Suprapubic skin (tissue), 4 donors: ENCODE measurements at places on chromosomes 5 and 9. TPM values are rescaled to one million over a fixed set of nuclear protein-coding genes. Genes with fewer than 3 reads are reported as not detected.
A peak's percentile ranks its signal among the peaks of the same experiment; 100 is the strongest.

DNA sequence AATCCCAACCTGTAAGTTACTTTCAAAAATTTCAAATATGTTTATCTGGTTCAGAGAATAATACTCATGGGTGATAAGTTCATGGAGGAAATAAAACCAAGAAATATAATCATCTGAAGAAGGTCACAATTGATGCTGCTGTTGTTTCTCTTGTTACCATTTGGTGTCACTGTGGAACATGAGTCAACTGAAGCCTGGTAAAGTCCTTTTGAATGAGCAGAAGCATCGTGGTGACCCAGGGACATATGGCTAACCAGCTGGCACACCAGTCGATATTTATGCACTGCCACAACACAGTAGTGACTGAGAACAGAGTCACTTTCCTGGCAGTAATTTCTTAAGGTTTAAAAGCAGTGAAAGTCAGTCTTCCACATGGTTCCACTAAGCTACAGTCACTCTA is 612.9 kb upstream of the TLE4 start:
- DNase-seq = no peak

DNA sequence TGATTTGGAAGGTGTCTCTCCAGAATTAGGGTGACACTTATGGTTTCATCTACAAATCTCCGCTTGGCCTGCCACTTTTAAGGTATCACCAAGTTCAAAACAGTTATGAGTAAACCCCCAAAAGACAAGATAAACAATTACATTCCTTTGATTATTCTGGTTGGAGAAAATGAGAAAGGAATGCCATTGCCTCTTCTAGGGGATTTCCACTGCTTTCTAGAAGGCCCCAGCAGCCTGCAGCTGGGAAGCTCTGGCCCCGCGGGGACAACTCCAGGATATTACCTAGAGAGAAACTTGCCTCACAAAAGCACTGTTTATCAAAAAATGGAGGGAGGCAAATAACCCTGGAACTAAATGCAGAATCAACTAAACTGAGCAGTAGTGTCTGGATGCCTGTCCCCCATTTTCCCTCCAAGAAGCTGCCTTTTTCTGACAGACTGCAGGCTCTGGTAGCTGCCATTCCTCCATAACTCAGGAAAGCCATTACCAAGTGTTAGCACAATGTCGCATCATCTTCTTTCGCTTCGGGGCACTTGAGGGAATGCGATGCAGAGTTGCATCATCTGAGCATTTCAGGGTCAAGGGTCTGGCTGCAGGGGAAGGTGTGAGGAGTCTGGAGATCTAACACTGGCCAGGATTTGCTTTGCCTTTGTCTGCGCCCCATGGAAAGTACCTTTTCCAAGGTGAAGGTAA is 71.5 kb upstream of the PLPP6 start:
- no peak for DNase-seq

DNA sequence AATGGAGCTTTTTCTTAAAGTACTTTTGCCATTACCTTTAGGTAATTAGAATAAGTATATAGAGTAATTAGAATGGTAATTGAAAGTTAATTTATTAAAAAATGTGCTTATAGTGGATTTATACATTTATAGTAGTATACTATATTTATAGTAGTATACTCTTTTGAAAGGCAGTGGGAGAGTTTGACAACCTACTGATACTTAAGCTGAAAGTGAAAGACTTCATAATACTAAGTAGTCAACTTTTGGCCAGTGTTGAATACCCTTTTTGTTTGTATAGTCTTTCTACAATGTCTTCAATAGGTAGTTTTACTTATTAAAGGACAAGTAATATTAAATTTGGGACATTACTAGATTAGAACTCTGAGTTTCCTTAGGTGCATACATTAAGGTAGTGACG is 12.9 kb downstream of the SREK1 start:
- no peak for DNase-seq

- DNase-seq = no peak
Measured at GRCh38 chr9:34707130-34707529, 2.8 kb downstream of the CCL21 start.

- DNase-seq = no peak
Measured at GRCh38 chr5:10536511-10536910, 27.4 kb upstream of the ANKRD33B start.

DNA sequence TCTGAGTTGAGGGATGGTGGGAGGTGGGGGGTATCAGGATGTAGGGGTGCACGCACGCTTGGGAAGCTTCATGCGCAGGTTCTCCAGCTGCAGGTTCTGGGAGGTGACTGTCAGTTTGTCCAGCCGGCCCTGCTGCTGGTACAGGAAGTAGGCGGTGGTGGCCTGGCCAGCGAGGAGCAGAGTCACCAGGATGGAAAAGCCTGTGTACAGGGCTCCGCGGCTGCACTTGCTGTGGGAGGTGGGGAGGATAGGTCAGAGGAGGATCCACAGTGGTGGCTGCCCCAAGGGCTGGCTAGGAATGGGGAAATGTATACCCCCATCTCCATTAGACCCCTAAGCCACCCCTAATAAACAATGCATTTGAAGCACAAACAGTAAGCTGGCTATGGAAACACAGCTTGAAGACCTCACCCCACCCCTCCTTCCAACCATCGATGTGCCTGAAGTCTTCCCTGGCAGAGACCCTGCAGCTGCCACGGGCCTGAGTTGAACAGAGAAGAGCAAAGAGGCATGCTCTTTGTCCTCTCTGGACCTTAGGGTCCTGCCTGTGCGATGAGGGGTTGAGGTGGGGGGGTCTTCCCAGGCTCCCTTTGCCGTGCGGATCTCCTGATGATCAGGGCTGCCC is 5.5 kb downstream of the CD74 start:
- no peak for DNase-seq

DNA sequence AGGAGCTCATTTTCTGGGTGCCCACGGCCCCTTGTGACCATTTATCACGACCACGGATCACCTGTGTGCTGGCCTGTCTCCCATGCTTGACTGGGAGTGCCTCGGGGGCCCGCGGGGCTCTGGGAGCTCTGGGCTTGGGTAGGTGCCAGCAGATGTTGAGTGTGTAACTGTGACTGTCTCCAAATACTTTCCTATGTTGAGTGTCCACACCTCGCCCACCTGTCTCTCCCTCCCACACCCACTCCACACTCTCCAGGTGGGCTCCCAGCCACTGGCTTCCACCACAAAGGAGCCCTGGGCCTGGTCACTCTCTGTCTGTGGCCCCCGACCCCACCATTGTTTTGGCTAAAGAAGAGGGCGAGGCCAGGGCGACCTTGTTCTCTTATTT is 196.4 kb downstream of the CDK5RAP2 start:
- no peak for DNase-seq

- DNase-seq = no peak
Measured at GRCh38 chr9:97531888-97532376, 30.5 kb downstream of the TMOD1 start.

GRCh38 chr9:129174102-129174723 is 3.8 kb downstream of the IER5L start:
- peak; percentile 95 for DNase-seq

DNA sequence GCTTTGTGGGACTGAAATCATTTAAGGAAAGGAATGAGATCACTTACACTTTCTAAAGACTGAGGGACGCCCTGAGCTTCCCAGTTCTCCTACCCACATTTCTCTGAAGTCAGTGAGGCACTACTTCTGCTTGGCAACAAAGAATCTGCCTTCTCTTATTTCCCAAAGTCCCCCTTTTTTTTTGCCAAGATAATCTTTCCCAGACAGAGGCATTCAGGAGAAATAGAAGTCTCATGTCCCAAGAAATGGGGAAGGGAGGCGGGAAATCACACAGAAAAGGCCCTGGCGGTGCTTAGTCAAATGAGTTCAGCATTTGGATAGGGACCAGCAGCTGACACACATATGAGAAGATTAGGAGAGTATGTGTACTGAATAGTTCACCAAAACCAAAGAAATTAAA is 159.7 kb downstream of the MUSK start:
- no peak for DNase-seq

DNA sequence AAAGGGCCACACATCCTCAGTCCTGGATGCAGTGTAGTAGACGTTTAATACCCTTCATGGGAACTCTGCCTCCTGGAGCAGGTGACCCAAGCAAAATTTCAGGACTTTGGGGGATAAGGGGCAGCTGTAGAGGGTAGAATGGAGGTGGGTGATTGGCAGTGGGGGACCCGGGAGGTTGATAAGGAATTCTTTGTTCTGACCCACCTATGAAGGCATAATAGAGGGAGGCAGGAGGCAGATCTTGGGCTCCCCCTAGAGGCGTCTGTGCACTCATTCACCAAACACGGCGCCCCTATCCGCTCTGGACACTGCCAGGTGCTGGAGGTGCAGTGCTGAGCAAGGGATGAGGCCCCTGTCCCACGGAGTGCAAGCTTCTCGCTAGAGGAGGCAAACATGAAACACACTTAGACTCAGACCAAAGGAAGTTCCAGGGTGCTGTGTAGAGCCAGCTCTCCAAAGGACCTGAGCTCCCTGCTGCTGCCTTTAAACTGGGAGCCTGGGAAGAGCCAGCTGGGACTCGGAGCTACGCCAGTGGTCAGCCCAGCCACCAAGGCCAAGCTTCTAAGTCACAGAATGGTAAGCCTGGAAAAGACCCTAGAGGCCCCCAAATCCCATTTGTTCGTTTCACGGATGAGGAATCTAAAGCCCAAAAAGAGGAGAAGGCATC is 7.7 kb downstream of the IL17B start:
- DNase-seq = no peak

GRCh38 chr5:154966081-154966841 is 25.4 kb downstream of the MRPL22 start:
- no peak for DNase-seq

DNA sequence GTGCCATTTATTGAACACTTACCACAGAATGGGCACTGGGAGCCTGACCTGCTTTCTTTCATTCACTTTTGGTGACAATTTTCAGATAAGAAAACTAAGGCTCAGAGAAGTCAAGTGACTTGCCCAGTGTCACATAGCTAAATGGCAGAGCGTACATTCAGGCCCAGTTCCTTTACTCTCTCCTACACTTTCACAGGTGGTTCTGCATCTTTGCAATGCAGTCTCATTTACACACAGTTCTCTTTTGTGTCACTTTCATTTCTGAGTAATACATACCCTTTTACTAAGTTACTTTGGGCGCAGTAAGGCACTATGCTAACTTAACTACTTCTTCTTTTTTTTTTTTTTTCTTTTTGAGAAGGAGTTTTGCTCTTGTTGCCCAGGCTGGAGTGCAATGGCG is 8.3 kb downstream of the NFIL3 start:
- no peak for DNase-seq

DNA sequence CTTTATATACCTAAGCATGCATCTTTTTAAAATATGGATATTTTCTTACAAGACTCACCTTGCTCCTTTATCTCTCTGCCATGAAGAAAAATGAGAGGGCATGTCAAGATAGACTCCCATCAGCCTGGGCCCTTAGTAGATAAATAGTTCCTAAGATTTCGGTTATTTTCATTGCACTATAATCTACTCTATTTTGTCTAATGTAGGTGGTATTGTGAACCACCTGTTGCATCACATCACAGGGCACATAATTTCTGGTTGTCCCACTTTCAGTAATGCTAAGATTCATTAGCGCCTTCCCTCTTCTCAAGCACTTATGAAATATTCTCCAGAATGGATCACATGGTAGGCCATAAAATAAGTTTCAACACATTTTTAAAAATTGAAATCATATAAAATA is 202.5 kb upstream of the ADRA1B start:
- no peak for DNase-seq

DNA sequence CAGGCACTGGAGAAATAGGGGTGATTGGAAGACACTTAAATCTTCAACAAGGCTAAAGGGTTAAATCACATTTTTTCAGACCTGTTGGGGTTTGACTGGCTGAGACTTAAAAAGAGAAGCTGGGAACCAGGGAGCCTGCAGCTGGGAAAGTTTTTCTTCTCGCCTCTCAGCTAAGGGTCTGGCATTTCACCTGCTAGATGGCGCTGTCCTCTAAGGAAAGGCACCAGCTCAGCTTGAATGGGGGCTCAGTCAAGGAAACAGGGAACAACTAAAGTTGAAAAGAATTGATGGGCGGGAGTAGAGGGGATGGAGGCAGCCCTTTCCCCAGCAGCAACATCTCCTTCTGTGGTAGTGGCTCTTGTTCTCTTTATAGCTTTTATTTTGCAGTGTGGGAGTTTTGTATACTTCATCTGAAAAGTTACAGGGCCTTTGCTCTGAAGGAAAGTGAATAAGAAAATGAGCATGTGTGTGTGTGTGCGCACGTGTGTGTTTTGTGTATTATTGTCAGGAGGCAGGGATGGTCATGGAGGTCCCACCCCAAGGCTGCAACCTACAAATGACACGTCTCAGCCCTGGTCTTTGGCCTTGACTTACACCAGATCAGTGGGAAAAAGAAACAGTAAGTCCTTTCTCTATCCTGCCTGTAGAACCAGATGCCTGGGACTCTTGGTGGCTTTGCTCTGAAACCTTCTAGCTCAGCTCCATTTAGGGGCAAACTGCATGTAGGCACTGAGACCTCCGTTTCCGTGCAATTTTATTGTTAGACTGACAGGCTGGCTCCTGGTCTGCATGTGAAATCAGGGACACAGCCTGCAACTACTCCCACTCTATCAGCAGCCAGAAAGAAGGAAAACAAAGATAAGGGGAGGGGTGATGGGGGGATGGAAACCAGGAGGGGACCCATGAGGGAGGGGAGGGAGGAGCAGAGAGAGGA is 316.2 kb upstream of the CLINT1 start:
- DNase-seq = peak; percentile 73

DNA sequence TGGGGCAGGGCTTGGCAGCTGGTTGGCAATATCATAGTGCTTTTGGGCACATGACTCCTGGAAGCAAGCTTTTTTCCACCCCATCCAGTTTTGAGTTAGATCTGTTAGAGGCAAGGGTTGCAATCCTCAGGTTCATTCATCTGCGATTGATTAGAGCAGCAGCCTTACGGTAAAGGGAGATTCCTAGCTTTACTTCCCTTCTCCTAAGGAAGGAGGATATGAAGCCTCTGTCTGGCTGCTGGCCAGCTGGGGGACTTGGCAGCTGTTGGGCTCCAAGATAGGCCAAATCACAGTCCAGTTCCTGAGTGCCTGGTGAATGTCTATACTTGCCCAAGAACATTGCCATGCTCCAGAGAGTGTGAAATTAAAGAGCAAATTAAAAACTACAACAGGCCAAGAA is 113.4 kb upstream of the CCNH start:
- no peak for DNase-seq

DNA sequence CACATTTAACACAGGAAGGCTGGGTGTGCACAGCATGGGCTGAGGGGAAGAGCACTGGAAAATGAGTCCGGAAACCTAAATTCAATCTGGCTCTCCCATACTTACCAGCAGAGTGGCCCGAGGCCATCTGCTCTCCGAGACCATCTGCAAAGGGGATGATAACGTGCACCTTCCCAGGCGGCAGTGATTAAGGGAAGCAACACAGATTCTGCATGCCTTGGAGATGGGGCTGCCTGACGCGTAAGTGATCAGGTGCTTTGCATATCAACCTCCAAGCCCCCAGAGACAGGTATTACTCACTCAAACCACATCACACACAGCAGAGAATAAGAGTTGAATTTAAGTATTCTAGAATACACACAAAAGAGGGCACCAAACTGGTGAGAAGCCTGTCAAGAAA is 9.1 kb downstream of the EPB41L4B start:
- no peak for DNase-seq

- no peak for DNase-seq
Measured at GRCh38 chr5:156356238-156356637, 29.3 kb downstream of the SGCD start.

GRCh38 chr9:14215614-14216013 is 98.3 kb downstream of the NFIB start:
- no peak for DNase-seq

Gene SLIT3
- total RNA-seq = 11.6 TPM

Gene PCDHGB6
- 7.7 TPM for total RNA-seq

Gene OR1J2
- total RNA-seq = not detected

Gene NUTM2F
- total RNA-seq = not detected

Gene GHR
- 16.9 TPM for total RNA-seq

Gene CDHR2
- total RNA-seq = not detected
